ENCODE measurements at places on chromosomes 5 and 9. TPM values are rescaled to one million over a fixed set of nuclear protein-coding genes. Genes with fewer than 3 reads are reported as not detected.

GRCh38 chr5:31235381-31235780 lies 41.9 kb downstream of the CDH6 start:
- H3K36me3 ChIP-seq = no peaks in the 10 kb centered on the region
- no peak overlapping the region for H3K4me3 ChIP-seq
- no peaks in the 10 kb centered on the region for H3K4me1 ChIP-seq
- no peak for DNase-seq
- H3K27ac ChIP-seq = no peak overlapping the region

- no peak overlapping the region for H3K27ac ChIP-seq
- H3K27me3 ChIP-seq = no peaks in the 10 kb centered on the region
- no peak for DNase-seq
- H3K4me3 ChIP-seq = no peak overlapping the region
Observed at GRCh38 chr5:57862471-57862911, 379.9 kb upstream of the ACTBL2 start.

GRCh38 chr9:21589344-21590056 lies 107.4 kb upstream of the IFNE start:
- H3K4me1 ChIP-seq = no peaks in the 10 kb centered on the region
- no peak overlapping the region for H3K27ac ChIP-seq
- no peak for DNase-seq
- H3K4me3 ChIP-seq = no peak overlapping the region
- no peaks in the 10 kb centered on the region for H3K27me3 ChIP-seq

GRCh38 chr9:91117959-91118703 lies 243.6 kb downstream of the AUH start:
- peak overlapping the region; percentile 79 for H3K27ac ChIP-seq
- peak overlapping the region; percentile 40 for H3K4me3 ChIP-seq
- H3K36me3 ChIP-seq = no peaks in the 10 kb centered on the region
- peak; percentile 89 for DNase-seq
- H3K27me3 ChIP-seq = no peaks in the 10 kb centered on the region

- no peak for DNase-seq
- no peak overlapping the region for H3K4me3 ChIP-seq
- no peaks in the 10 kb centered on the region for H3K27me3 ChIP-seq
- peaks cover 22% of the 10 kb centered on the region for H3K4me1 ChIP-seq
- no peaks in the 10 kb centered on the region for H3K36me3 ChIP-seq
- no peak overlapping the region for H3K27ac ChIP-seq
Observed at GRCh38 chr5:42502613-42503470, 79.6 kb downstream of the GHR start.

Gene ATP10B
- total RNA-seq = 0.63 TPM

GRCh38 chr5:142129446-142130066 lies 21.0 kb downstream of the NDFIP1 start:
- H3K4me1 ChIP-seq = no peaks in the 10 kb centered on the region
- no peaks in the 10 kb centered on the region for H3K27me3 ChIP-seq
- no peaks in the 10 kb centered on the region for H3K36me3 ChIP-seq
- H3K4me3 ChIP-seq = no peak overlapping the region
- no peak for DNase-seq

DNA sequence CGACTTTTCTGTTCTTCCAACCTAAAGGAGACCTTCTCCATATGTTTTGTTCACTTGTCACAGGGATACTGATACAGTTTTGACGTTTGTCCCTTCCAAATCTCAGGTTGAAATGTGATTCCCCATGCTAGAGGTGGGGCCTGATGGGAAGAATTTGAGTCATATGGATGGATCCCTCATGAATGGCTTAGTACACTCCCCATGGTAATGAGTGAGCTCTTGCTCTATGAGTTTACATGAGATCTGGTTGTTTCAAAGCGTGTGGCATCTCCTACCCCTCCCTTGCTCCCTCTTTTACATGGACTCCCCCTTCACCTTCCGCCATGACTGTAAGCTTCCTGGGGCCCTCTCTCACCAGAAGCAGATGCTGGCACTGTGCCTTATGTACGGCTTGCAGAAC lies 6.9 kb downstream of the PIP5K1B start:
- DNase-seq = no peak
- H3K27me3 ChIP-seq = no peaks in the 10 kb centered on the region
- H3K4me1 ChIP-seq = peaks cover 3% of the 10 kb centered on the region
- H3K27ac ChIP-seq = peak overlapping the region; percentile 47
- H3K36me3 ChIP-seq = no peaks in the 10 kb centered on the region
- no peak overlapping the region for H3K4me3 ChIP-seq

DNA sequence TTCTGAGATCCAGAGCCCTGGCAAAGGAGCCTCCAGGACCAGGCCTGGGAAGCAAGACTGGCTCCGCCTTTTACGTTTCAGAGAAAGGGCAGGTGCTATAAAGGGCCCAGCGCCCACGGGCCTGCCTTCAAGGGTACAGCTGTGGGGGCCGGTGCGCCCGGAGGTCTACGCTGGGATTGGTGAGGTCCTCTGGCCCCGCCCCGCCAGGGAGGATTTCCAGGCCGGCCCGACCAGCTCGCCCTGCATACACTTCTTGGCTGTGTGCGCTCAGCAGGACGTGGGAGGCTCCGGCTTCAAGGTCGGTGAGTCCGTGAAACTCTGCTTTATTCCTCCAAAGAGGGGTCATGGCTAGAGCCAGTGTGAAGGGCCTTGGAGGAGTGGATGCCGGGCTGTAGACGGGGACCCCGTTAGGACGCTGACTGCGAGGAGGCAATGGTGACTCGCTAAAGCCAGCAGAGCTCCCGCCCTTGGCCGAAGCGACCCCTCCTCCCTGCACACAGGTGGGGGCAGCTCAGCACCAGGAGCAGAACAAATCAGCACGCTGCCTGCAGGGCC lies at the start of gene CKMT2:
Gene CKMT2, plus strand, starts transcription at position 243 of the 555 bp plus-strand sequence. CDS start 17,811 bp downstream, outside the sequence.
- H3K4me1 ChIP-seq = peaks cover 36% of the 10 kb centered on the region
- H3K4me3 ChIP-seq = peak within 1 kb of the TSS; percentile 32
- peak; percentile 94 for DNase-seq
- no peaks in the 10 kb centered on the region for H3K27me3 ChIP-seq
- no peaks in the 10 kb centered on the region for H3K36me3 ChIP-seq
- peak within 1 kb of the TSS; percentile 86 for H3K27ac ChIP-seq

DNA sequence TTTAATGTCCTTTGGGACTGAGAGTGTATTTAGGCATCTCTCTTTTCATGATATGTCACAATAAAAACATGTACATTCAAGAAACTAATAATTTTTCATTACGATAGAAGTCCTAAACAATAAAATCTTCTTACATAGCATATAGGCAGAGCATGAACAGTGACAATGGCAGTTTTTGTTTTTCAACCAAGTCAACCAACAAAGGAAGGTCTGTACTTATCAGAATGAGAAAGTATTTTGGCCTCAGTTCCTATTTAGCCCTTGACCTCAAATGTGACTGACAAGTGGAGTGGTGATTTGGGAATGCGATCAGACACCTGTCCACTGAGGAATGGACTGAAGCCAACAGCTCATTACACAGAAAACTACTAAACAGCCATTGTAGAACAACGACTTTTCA lies 219.5 kb downstream of the TMEM161B start:
- no peak overlapping the region for H3K4me3 ChIP-seq
- DNase-seq = no peak
- H3K36me3 ChIP-seq = no peaks in the 10 kb centered on the region
- H3K27me3 ChIP-seq = no peaks in the 10 kb centered on the region

Gene SLC25A46
- 42.9 TPM for total RNA-seq

- no peaks in the 10 kb centered on the region for H3K27me3 ChIP-seq
- H3K4me1 ChIP-seq = no peaks in the 10 kb centered on the region
- H3K27ac ChIP-seq = no peak overlapping the region
- DNase-seq = no peak
- H3K4me3 ChIP-seq = no peak overlapping the region
Observed at GRCh38 chr5:87263498-87263897, 4.2 kb upstream of the RASA1 start.

Gene SLC25A2
- 4.0 TPM for total RNA-seq

DNA sequence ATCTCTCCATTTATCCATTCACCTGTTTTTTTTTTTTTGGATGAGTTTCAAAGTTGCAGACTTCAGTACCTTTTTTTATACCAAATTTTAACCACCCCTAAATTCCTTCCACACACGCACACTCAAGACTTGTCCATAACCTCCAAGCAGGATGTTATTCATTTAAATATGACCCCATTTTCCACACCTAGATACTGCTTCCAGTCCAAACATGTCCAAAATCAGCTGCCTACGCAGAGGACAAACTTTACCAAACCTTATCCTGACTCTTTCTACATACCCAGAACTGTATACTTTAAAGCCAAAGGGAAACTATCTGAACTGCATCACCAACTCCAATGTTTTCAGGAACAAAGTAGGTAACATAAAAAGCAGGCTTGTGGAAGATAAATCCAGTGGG lies 36.0 kb upstream of the FYB1 start:
- no peaks in the 10 kb centered on the region for H3K36me3 ChIP-seq
- DNase-seq = no peak
- H3K27me3 ChIP-seq = no peaks in the 10 kb centered on the region
- H3K27ac ChIP-seq = no peak overlapping the region
- no peaks in the 10 kb centered on the region for H3K4me1 ChIP-seq
- H3K4me3 ChIP-seq = no peak overlapping the region

Gene SLC34A3
- total RNA-seq = 0.25 TPM

DNA sequence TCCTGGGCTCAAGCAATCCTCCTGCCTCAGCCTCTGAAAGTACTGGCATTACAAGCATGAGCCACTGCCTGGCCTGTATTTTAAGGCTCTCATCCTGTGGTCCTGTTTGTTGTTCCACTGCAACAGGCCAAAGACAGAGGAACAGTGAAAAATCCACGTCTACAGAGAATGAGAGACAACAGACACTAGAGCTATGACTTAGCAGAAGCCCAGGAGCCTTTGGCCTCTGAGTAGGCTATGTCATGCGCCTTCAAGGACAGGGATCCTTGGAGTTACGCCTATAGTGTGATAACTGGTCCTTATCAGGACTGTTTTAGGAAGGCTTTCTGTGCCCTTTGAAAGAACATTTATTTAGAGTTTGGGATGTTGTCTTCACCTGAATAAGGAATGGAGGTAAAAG lies 10.5 kb downstream of the POC5 start:
- H3K27me3 ChIP-seq = no peaks in the 10 kb centered on the region
- H3K27ac ChIP-seq = no peak overlapping the region
- no peak overlapping the region for H3K4me3 ChIP-seq
- no peaks in the 10 kb centered on the region for H3K4me1 ChIP-seq
- peak; percentile 62 for DNase-seq

Gene TAF1L
- 5.7 TPM for total RNA-seq

DNA sequence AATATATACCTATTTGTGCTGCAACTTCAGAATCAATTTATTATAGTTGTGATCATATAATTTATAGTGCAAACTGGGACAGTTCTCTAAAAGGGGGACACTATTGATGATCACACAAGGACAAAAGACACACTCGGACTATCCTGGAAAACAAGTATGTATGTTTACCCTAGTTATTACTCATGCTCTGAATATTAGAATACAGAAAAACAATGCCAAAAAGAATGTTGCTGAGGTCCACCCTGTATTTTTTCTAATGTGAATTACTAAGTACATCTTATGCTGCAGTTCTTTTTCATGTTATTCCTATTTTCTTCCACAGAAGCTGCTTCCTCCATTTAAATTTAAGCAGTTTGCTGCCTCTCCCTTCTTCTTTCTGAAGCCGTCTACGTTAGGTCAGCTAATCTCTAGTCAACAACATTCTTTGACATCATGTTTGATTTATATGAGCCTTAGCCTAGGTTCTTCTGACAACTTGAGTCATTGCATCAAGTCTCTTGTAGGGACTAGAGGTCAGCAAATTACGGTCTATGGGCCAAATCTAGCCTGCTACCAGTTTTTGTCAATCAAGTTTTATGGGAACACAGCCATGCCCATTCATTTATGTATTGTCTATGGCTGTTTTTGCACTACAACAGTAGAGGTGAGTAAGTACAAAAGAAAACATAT lies 40.1 kb upstream of the PPP3R2 start:
- H3K4me3 ChIP-seq = no peak overlapping the region
- no peaks in the 10 kb centered on the region for H3K27me3 ChIP-seq
- no peak overlapping the region for H3K27ac ChIP-seq
- H3K4me1 ChIP-seq = no peaks in the 10 kb centered on the region
- DNase-seq = no peak

DNA sequence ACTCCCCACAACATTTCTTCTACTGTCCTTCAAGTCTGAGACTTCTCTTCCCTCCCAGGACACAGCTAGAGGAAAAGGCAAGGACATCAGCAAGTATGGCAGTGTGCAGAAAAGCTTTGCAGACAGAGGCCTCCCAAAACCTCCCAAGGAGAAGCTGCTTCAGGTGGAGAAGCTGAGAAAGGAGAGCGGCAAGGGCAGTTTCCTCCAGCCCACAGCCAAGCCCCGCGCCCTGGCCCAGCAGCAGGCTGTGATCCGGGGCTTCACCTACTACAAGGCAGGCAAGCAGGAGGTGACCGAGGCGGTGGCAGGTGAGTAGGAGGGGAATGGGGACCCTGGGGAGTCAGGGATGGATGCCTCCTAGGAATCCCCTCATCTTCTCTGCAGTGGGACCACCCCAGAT lies 24.4 kb downstream of the OLFML2A start:
- H3K27me3 ChIP-seq = no peaks in the 10 kb centered on the region
- H3K36me3 ChIP-seq = no peaks in the 10 kb centered on the region
- H3K4me1 ChIP-seq = peaks cover 6% of the 10 kb centered on the region
- no peak overlapping the region for H3K4me3 ChIP-seq

Gene F2RL1
- 1.1 TPM for total RNA-seq

DNA sequence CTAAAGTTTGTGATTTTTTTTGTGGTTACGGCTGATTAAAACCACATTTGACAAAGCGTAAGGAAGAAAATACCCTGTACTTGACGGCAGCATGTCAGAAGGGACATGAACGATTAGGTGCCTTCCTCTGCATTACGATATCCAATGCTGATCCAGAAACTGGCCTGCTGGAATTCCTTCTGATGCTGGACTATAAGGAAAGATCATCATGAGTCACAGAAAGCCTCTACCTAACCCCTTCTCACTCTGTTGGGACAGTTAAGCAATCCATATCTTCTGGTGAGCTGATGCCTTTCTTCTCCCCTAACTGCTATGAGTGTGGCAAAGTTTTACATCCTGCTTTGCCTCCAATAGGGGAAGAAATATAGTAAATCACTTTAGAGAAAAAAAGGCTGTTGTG lies 78.4 kb upstream of the PAPPA start:
- H3K36me3 ChIP-seq = no peaks in the 10 kb centered on the region
- H3K4me3 ChIP-seq = no peak overlapping the region
- no peak overlapping the region for H3K27ac ChIP-seq
- no peaks in the 10 kb centered on the region for H3K4me1 ChIP-seq
- H3K27me3 ChIP-seq = no peaks in the 10 kb centered on the region
